ENCODE measurements at places on chromosomes 5 and 9.

DNA sequence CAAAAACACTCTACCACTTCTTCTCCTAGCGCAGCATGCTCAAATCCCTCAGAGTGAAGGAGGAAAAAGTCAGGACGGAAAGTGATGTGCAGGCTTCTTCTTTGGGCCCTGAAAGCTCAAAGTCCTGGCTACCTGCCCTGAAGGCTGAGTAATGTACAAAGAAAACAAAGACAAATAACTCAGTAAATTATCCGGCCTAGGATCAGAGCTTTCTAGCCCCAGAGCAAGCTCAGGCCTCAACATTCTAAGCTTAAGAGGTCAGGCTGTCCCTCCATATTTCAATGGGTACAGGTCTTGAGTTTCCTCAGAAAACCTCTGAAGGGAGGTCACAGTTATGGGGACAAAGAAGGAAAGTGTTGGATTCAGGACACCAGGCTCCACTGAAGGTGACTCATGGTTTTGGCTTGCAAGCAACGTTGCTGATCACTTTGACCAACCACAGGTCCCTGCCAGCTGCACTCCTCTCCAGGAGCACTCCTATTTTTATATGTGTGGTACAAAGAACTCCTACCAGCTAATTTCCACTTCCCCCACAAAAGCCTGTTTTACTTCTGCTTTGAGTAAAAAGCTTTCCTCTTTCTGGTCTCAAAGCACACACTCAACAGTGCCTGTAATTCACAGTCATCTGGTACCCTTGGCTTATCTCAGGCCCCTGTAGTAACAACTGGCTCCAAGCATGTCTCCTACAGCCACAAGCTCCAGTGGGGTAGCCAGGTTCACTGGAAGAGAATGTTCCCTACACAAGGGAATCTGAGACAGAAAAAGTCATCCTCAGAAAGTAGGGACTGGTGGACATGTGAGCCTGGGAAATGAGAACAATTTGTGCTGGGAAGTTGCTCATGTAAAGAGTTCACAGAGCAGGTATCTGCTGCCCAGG is 115.7 kb downstream of the UGCG start:
- DNase-seq, result peak; percentile 92

GRCh38 chr5:142615948-142616347 is 69.9 kb downstream of the FGF1 start:
- DNase-seq, result no peak

GRCh38 chr5:178398901-178399700 is 166.5 kb upstream of the PHYKPL start:
- no peak for DNase-seq

GRCh38 chr5:77337246-77337645 is 126.8 kb downstream of the PDE8B start:
- DNase-seq, result no peak

DNA sequence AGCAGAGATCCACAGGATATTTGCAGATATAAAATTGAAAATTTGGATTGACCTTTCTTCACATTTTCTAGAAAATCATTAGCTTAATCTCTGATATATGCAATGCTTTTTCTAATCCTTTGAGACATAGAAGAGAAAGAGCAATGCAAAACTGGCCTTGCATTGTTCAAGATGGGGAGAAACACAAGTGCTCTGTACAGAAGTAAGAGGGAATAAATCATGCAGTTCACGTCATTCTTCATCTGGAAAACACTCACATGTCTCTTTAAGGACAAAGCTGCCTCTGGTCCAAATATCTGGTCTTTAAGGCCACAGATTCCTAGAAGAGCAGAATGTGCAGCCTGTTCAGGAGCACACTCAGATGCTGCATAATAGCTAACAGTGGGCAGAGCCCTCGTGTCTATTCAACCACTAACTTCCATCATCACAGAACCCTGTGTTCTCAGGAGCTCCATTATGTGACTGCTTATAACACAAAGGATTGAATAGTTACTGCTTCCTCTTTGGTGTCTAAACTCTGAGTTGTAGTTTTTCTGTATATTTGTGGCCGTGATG is 277.5 kb downstream of the PLK2 start:
- no peak for DNase-seq

GRCh38 chr9:88164850-88165249 is 26.6 kb upstream of the SPATA31C2 start:
- DNase-seq, result no peak

Data from SW 1271 (cell line).